ENCODE measurements at places on chromosomes 7 and 10.

DNA sequence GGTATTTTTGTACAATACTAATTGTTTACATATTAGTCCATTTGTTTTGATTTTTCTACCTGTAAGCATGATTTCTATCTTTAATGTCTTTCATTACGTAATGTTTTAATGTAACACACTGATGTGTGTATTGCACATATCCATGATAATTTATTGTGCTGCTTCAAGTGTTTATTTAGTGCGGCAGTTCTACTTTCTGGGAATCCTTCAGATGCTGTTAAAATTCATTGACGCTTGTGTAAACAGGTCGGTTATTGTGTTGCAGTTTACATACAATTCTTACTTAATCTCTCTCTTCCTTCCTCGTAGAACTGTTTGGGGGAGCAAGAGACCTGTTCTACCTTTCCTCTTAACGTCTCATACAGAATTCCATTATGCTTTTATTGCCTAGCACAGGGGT, 6.9 kb downstream of the TMEM60 start:
- no peak overlapping the region for H3K4me3 ChIP-seq
- no peaks in the 10 kb centered on the region for H3K27me3 ChIP-seq
- no peak for DNase-seq
- H3K27ac ChIP-seq, result no peak overlapping the region
- no peaks in the 10 kb centered on the region for H3K36me3 ChIP-seq

DNA sequence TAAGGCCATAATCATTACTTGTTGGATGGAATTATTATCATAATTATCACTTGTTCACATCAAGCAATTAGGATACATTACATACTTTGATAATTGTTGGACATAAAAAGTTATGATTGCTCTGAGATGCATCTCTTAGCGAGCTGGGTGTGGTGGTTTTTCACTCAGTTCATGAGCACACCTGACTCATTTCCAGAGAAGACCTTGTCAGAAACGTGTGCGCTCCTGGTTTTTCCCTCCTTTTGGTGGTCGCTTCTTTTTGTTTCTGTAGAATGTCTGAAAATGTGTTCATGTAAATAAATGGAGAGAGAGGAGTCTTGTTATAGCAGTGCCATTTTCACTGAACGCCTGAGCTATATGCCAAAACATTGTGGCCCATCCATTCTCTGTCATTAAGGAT, 141.3 kb downstream of the PAXIP1 start:
- no peaks in the 10 kb centered on the region for H3K27me3 ChIP-seq
- H3K27ac ChIP-seq, result no peak overlapping the region
- no peaks in the 10 kb centered on the region for H3K4me1 ChIP-seq
- no peak overlapping the region for H3K4me3 ChIP-seq
- H3K36me3 ChIP-seq, result no peaks in the 10 kb centered on the region
- no peak for DNase-seq

DNA sequence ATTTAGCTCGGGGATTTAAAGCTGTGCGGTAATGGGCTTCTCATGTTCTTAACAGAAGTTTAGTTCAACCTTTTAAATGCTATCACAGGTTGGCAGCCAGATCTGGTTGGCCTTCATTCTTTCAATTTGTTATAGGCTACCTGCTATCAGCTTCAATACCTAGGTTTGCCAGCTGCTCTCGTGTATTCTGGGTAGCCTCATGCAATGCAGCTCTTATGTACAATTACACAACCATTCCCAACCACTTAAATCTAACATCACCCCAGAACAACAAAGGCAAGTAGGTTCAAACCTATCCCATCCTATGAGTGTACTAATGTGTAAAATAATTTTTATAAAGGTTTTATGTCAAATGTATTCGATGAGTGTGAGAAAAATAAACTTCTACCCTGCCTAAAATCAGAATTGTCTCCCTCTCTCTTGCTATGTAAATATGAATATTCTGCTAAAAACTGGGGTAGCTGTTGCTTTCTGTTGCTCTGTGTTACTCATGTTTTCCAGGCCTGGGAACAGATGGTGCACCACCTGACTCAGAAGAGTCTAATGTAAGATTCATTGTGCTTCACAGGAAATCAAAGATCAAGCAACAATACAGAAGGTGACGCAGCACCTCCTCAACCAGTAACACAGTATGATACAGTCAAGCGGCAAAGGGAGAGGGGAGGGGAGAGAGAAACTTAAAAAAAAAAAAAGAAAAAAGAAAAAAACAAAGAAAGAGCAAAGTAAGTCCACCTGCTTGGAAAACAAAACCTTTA, 188.6 kb downstream of the ETV1 start:
- H3K4me1 ChIP-seq, result no peaks in the 10 kb centered on the region
- H3K36me3 ChIP-seq, result no peaks in the 10 kb centered on the region
- H3K27me3 ChIP-seq, result no peaks in the 10 kb centered on the region
- H3K27ac ChIP-seq, result no peak overlapping the region
- no peak overlapping the region for H3K4me3 ChIP-seq

- no peaks in the 10 kb centered on the region for H3K36me3 ChIP-seq
- no peak for DNase-seq
- H3K27me3 ChIP-seq, result no peaks in the 10 kb centered on the region
- no peaks in the 10 kb centered on the region for H3K4me1 ChIP-seq
Observed at GRCh38 chr10:118370499-118370898, 28.4 kb upstream of the FAM204A start.

DNA sequence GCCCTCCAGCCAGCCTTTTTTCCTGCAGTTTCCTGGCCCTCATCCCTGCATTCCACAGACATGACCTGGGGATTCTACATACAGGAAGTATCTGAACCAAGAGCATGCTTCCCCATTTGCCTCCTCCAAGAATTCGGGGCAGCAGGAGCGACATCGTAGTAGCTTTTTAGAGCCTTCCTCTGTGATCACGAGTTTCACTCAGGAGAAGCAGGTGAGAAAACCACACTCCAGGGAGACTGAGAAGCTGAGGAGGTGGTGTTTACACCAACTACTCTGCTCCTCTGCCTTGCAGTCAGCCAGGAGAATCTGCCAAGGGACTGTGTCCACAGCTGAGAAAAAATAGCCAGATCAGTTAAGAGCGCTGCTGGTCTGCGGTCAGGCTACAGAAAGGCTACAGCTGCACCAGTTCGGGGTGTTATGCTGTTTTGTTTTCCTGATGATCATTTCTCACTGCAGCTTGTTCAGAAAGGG, 54.1 kb downstream of the HSPA12A start:
- no peak overlapping the region for H3K4me3 ChIP-seq
- no peaks in the 10 kb centered on the region for H3K27me3 ChIP-seq
- H3K27ac ChIP-seq, result no peak overlapping the region
- H3K4me1 ChIP-seq, result no peaks in the 10 kb centered on the region

DNA sequence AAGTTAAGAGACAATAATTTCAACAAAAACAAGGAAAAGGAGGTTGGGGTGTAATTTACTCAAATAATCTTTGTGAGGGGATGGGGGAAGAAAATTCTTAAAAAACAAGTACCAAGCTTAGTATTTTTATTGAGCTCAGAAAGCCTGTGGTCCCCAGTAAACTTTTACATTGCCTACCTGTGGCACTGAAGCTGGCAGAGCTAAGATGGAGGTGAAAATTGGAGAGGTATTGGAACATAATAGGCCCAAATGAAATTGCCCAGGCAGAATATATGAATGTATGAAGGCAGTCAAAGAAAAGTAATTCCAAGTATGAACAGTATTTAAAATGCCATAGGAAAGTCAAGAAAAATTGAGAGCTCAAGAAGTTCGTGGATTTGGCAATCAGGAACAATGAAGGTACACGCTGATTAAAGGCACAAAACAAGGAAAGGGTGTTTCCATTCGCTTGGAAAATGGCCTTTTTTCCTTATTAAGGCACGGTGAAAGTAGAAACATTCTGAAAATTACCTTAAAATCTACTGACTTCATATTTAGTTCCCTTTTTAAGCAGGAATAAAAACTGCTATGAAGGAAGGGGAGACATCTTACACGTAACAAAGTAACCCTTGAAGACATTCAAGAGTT, 3.4 kb upstream of the KMT2E start:
- no peaks in the 10 kb centered on the region for H3K27me3 ChIP-seq
- peak overlapping the region; percentile 90 for H3K4me3 ChIP-seq
- no peaks in the 10 kb centered on the region for H3K36me3 ChIP-seq
- DNase-seq, result no peak
- H3K27ac ChIP-seq, result peak overlapping the region; percentile 34

- H3K4me3 ChIP-seq, result no peak overlapping the region
- peaks cover 4% of the 10 kb centered on the region for H3K4me1 ChIP-seq
- peak; percentile 78 for DNase-seq
- no peaks in the 10 kb centered on the region for H3K36me3 ChIP-seq
Observed at GRCh38 chr7:30238721-30239441, 45.5 kb upstream of the ZNRF2 start.

DNA sequence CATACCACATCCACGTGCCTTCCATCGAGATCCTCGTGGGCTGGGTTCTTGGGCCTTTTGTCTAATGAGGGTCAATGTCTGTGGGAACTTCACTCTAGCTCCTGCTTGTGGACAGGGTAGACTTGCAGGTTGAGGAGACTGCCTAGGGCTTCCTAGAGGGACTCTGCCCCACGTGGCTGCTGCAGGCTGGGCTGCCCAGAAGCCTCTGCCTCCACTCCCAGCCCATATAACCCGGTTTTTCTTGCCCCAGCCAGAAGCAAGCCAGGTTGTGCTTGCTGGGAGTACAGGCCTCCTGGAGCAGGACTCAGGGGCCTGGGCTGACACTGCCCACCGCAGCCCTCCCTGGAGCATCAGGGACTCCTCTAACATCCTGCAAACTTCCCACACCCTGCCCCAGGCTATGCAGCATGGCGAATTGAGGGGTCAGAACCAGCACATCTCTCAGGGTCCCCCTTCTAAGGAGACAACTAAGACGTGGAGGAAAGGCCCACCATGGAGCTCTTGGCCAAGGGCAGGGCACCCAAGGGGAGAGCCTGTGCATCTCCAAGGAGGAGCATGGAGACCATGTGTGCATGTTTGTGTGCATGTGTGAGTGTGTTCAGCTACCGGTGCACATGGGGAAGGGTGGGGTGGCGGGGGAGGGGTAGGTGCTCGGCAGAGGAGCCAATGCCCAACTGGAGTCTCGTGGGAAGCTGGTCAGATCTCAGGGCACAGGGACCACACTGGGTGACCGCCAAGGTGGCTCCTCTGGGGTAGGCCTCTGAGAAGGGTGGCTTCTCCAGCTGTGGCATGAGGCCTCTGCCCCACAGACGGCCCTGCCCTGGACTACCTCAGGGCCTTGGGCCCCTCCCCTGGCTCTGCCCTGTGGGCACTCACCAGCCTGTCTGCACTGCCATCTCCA, 62.6 kb downstream of the RASGEF1A start:
- no peaks in the 10 kb centered on the region for H3K4me1 ChIP-seq
- H3K27me3 ChIP-seq, result no peaks in the 10 kb centered on the region
- no peaks in the 10 kb centered on the region for H3K36me3 ChIP-seq
- DNase-seq, result peak; percentile 71
- H3K4me3 ChIP-seq, result no peak overlapping the region

DNA sequence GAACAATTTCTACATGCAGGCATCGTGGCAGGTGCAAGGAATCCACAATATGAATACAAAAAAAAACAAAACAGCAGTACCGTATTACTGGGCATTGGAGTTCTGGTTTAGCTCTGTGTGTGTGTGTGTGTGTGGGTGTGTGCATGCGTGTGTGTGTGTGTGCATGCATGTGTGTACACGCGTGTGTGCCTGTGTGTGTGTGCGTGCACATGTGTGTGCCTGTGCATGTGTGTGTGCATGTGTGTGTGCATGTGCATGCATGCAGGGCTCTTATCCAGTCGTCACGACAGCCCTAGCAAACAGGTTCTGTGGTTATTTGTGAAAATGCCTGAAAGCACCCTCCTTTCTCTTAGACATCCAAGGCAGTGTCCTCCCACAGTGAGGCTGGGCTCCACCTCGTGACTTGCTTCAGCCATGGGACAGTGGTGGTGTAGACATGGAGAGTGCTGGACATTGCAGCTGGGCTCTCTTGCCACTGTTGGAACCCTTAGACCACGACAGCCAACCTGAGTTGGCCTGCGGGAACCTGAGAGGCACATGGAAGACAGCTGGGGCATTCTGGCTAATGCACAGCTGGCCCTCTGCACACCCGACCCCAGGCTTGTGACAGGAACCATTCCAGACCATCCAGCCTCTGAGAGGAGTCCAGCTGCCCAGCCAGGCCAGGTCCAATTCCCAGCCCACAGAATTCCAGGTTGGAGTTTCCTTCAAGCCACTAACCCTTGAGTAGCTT, 173.4 kb upstream of the SHH start:
- H3K27me3 ChIP-seq, result no peaks in the 10 kb centered on the region
- H3K4me3 ChIP-seq, result no peak overlapping the region
- no peak overlapping the region for H3K27ac ChIP-seq
- no peaks in the 10 kb centered on the region for H3K4me1 ChIP-seq
- no peaks in the 10 kb centered on the region for H3K36me3 ChIP-seq
- peak; percentile 4 for DNase-seq

DNA sequence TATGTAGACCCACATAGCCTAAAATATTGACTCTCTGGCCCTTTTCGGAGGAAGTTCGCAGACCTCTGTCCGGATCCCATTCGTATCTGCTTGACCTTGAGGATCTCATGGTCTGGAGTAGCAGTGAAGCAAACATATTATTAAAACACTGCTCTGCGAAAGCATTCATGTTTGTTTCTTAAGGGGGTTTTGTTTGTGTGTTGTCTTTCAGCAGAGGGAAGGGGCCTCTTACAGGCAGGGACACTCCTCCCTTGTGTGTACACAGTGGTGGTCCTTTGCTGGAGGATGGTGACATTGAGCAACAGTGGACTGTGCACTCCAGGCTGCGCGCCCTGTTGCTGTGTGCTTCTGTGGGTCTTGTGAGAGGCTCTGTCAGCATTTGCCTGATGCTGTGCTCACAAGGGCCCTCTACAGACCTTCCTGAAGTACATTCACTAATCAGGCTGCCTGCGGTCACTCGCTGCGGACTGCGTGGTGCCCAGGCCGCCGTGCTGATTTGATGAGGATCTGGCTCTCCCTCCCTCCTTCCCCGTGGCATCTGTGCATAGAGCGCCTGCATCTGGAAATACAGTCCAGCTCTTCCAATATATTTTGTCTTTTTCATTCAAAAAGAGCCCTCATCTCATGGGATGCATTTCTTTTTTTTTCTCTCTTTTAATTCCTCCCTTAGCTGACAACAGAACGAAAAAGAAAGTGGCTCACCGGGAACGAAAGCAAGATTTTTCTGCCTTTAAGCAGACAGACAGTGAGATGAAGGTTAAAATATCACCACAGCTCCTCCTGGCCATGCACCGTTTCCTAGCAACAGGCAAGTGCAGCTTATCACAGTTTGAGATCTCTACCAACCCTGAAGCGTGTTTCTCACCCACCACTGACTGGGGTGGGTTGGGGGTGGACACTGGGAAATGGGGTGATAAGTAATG, 135.8 kb downstream of the CNNM2 start:
- H3K4me3 ChIP-seq, result peak overlapping the region; percentile 5
- no peaks in the 10 kb centered on the region for H3K36me3 ChIP-seq
- no peaks in the 10 kb centered on the region for H3K27me3 ChIP-seq
- peak; percentile 87 for DNase-seq
- no peaks in the 10 kb centered on the region for H3K4me1 ChIP-seq
- no peak overlapping the region for H3K27ac ChIP-seq

GRCh38 chr10:107898392-107898791, 733.9 kb upstream of the SORCS1 start:
- no peak overlapping the region for H3K27ac ChIP-seq
- no peak overlapping the region for H3K4me3 ChIP-seq
- H3K4me1 ChIP-seq, result no peaks in the 10 kb centered on the region
- DNase-seq, result no peak
- H3K36me3 ChIP-seq, result no peaks in the 10 kb centered on the region
